Activated CD4-positive, CD25-positive, alpha-beta regulatory T cell (primary cell): ENCODE measurements at places on chromosomes 16 and 17.

- no peak for DNase-seq
Observed at GRCh38 chr17:5506307-5506706, 19.9 kb downstream of the MIS12 start.

GRCh38 chr16:12584488-12585233 lies 219.0 kb downstream of the CPPED1 start:
- no peak for DNase-seq

- DNase-seq: no peak
Observed at GRCh38 chr17:63096426-63096825, 130.4 kb downstream of the TANC2 start.

- no peak for DNase-seq
Observed at GRCh38 chr17:17860766-17861107, 24.0 kb upstream of the SREBF1 start.

DNA sequence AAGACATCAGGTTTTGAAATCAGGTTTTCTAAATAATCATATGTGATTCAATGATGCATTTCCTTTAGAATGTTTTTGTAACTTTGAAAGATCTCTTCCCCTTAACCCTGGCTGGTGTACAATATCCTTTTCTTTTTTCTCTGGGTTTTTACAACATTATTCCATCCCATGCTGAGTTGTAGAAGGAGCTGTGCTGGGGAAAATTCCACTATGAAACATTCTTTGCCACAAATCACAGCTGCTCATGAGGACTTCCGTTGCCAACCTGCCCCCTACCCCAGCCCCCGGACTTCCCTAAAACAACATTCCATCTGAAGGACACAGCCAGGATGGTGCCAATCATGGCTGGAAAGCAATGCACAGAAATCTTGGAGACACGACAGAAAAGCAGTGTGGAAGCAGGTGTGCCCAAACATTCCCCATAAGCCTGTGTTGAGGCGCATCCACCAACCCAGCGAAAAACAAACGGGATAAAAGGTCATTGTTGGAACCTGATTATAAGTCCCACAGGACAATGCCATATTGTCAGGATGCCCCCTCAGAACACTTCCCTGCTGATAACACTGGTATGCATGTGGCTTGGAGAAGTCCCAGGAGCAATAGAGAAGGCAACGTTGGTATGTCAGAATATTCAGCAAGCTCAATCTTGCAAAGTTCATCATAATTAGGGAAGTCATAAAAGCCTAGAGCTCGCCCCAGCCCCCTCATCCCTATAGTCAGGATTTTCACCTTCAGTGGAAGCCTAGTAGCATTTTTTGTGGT lies 475.0 kb downstream of the HS3ST3B1 start:
- DNase-seq: no peak

DNA sequence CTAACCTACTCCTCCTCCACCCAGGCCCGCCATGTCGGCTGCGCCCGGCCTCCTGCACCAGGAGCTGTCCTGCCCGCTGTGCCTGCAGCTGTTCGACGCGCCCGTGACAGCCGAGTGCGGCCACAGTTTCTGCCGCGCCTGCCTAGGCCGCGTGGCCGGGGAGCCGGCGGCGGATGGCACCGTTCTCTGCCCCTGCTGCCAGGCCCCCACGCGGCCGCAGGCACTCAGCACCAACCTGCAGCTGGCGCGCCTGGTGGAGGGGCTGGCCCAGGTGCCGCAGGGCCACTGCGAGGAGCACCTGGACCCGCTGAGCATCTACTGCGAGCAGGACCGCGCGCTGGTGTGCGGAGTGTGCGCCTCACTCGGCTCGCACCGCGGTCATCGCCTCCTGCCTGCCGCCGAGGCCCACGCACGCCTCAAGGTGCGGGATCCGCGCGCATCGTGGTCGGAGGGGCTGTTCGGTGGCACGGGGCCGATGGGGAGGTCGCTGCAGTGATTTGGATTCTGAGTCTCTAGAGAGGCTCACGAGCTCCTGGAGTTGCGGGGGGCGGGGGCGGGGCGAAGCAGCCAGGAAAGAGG lies 878 bp downstream of the TRIM72 start:
- DNase-seq: no peak
